ENCODE measurements at places on chromosomes 13 and 19. TPM values are rescaled to one million over a fixed set of nuclear protein-coding genes. Genes with fewer than 3 reads are reported as not detected.
A peak's percentile ranks its signal among the peaks of the same experiment; 100 is the strongest.

Gene LILRA5
- 5.9 TPM for total RNA-seq

- H3K4me3 ChIP-seq, result peak overlapping the region; percentile 78
- H3K4me1 ChIP-seq, result peaks cover 3% of the 10 kb centered on the region
- peak overlapping the region; percentile 91 for H3K27ac ChIP-seq
Measured at GRCh38 chr13:27425158-27425917, 919 bp downstream of the GTF3A start.

GRCh38 chr19:19406878-19407632 is 1.6 kb downstream of the GATAD2A start:
- H3K4me3 ChIP-seq, result peak overlapping the region; percentile 57
- DNase-seq, result no peak
- no peaks in the 10 kb centered on the region for H3K4me1 ChIP-seq
- H3K27ac ChIP-seq, result peak overlapping the region; percentile 45
- no peaks in the 10 kb centered on the region for H3K27me3 ChIP-seq

DNA sequence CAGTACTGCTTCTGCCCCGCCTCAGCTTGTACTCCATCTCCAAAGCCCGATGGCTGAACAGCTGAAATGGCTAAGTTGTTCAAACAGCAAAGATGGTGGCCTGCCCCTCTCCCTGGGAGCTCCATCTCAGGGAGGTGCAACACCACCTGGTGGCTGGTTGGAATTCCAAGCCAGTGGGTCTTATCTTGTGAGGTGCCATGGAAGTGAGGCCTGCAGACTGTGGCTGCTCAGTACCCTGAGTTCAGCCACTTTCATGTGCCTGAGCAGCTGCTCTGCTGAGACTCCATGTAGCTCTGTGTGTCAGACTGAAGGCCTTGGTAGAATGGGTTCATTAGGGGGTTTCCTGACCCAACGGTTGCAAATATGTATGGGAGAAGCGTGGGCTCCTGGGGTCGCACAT is 67.3 kb upstream of the SPRY2 start:
- no peaks in the 10 kb centered on the region for H3K36me3 ChIP-seq
- H3K27ac ChIP-seq, result no peak overlapping the region
- H3K27me3 ChIP-seq, result no peaks in the 10 kb centered on the region
- no peaks in the 10 kb centered on the region for H3K4me1 ChIP-seq
- no peak for DNase-seq
- H3K4me3 ChIP-seq, result no peak overlapping the region

- no peak overlapping the region for H3K4me3 ChIP-seq
- no peaks in the 10 kb centered on the region for H3K4me1 ChIP-seq
- no peaks in the 10 kb centered on the region for H3K27me3 ChIP-seq
- no peak overlapping the region for H3K27ac ChIP-seq
Measured at GRCh38 chr13:99559560-99559959, 58.3 kb downstream of the TM9SF2 start.

DNA sequence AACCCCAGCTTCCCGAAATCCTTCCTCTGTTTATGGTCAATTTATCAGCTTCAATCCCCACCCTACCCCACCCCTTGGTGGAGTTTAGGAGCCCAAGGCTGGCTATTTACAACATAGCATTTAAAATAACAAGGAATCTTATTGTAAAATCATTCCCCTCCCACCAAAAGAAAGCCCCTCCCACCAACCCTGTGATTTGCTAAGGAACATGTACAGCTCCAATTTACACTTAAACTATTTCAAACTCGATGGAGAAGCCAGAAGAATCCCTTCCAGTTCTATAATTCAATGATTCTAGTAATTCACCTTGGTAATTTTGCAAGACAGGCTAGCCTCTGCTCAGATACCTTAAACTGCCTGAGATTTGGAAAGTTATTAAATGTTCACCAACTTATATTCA is 3.0 kb downstream of the LATS2 start:
- no peaks in the 10 kb centered on the region for H3K36me3 ChIP-seq
- no peak overlapping the region for H3K4me3 ChIP-seq
- no peaks in the 10 kb centered on the region for H3K4me1 ChIP-seq
- H3K27me3 ChIP-seq, result no peaks in the 10 kb centered on the region
- DNase-seq, result no peak
